ENCODE measurements at places on chromosomes 7 and 10.

- DNase-seq, result peak; percentile 10
These were observed 652 bp upstream of the VPS26A start for GRCh38 chr10:69123306-69123746.

DNA sequence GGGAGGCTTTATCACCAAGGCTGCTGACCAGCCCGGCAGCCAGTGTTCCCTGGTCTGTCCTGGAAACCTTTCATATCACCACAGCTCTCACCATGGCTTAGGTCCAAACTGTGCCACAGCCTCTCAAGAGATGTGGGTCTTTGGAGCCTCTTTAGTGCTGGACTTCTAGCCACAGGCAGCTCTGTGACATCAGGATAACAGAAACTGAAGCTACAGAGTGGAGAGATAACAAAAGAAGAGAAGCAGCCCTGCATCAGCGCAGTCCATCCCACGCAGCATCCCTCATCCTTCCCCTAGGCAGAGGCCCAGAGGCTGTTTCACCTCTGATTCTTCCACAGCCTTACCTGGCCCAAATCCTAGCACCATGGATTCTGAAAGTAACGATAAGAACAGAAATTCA lies 187.9 kb upstream of the KMT2E start:
- DNase-seq, result no peak

DNA sequence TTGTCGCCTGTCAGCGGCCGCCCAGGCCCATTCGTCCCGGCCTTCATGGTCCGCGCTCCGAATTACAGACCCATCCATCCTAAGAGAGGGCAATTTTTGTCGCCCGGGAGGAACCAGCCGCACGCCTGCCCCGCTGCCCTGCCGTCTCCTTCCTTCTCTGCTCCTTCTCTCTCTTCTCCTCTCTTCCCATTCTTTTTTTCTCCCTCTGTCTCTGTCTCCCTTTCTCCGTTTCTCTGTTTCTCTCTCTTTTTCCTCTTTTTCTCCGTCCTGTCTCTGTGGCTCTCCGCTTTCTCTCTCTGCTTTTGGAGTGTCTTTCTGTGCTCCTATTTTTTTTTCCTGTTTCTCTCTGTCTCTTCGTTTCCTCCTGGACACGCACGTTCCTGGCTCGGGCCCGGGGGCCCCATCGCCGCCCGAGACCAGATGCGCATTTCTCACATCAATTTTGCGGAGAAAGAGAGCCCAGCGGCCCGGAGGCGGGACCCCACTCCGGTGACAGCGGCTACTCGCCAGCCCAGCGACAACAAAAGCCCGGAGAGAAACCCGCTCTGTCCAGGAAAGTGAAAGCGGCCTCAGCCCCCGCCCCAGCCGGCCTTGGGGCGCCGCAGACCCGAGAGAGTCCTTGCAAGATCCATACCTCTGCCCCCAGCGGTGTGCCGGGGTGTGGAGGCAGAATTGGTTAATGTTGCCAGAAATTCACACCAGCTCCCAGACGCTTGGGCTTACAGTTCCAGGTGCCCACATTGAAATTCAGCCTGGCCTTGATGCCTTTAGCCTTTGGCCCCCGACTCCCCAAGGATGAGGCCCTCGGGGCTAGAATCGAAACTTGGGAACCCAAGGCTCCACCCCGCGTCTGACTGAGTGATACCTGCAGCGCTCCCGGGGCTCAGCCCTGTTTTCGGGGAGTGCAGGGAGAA lies 4.1 kb downstream of the LBX1 start:
- no peak for DNase-seq

- no peak for DNase-seq
These were observed 131.3 kb downstream of the FANK1 start for GRCh38 chr10:126027692-126028091.

- no peak for DNase-seq
These were observed 24.7 kb downstream of the DAGLB start for GRCh38 chr7:6422926-6423632.

GRCh38 chr10:112532189-112532588 lies 85.2 kb downstream of the VTI1A start:
- DNase-seq, result peak; percentile 36

- DNase-seq, result no peak
These were observed 94.9 kb downstream of the GFRA1 start for GRCh38 chr10:116178086-116178605.

DNA sequence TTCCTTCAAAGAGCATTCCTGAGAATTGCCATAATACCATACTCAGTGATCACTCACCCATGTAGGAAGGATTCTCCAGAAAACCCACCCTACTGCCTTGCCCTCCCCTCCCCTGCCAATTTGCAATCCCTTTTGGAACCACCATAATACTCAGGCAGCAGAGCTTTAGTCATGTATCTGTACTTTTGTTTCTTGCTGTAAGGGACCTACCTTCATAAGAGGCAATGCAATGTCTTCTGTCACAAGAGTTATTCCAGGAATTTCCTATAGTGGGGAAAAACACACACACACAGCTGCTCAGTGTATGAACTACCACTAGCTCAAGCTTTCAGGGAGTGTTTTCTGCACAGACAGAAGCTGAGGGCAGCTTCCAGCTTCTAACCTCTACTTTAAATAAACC lies 67.0 kb downstream of the GSAP start:
- DNase-seq, result no peak

GRCh38 chr7:18421297-18422002 lies 74.1 kb upstream of the HDAC9 start:
- DNase-seq, result no peak

- no peak for DNase-seq
These were observed 39.2 kb upstream of the JCAD start for GRCh38 chr10:30098629-30099028.

- no peak for DNase-seq
These were observed 2.9 kb downstream of the ANKRD1 start for GRCh38 chr10:90917968-90918318.

DNA sequence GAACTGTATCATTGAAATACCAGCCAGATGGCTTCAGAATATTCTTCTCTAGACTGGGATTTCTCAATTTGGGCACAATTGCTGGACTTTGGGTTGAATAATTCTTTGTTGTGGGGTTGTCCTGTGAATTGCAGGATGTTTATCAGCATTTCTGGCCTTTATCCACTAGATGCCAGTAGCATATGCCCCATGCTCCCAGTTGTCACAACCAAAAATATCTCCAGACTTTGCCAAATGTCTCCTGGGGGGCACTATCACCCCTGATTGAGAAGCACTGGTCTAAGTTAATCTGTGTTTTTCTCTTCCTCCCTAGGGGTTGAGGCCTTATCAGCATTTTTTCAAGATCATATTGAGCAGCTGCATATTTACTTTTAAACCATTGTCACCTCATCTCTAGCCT lies 204.9 kb upstream of the SP8 start:
- DNase-seq, result no peak

- DNase-seq, result no peak
These were observed 123.9 kb downstream of the C1GALT1 start for GRCh38 chr7:7306231-7306630.

GRCh38 chr10:71520042-71520441 lies 123.3 kb downstream of the CDH23 start:
- no peak for DNase-seq

DNA sequence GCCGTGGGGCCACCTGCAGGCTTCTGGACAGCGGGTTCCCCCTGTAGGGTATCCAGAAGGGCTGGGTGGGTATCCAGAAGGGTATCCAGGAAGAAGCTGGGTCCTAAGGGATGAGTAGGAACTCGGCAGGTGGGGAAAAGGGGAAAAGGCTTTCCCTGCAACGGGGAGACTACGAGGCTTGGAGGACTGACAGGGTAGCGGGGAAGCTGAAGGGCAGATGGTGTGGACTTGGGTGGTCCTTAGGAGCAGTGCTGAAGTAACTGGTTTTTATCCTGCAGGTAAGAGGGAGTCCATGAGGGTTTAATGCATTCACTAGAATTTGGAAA lies 525 bp downstream of the UBE2D4 start:
- DNase-seq, result no peak

DNA sequence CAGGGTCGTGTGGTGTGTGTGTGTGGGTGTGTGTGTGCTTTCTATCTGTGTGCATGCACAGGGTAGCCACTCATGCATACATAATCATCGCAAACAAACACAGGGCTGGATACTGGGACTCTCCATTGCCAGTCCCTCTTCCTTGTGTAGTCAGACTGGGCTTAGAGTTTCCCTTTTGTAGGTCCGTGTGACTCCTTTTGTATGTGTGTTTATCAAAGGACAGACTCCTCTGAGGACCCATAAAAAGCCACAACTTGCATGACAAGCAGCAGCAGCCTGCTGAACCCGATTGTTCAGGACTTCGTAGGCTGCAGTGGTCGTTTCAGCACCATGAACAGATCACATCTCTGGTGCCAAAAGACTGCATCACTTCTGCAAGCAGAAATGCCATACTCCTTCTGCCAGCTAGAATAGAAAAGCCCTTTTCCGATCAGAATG lies 895 bp downstream of the VSTM2A start:
- DNase-seq, result no peak

DNA sequence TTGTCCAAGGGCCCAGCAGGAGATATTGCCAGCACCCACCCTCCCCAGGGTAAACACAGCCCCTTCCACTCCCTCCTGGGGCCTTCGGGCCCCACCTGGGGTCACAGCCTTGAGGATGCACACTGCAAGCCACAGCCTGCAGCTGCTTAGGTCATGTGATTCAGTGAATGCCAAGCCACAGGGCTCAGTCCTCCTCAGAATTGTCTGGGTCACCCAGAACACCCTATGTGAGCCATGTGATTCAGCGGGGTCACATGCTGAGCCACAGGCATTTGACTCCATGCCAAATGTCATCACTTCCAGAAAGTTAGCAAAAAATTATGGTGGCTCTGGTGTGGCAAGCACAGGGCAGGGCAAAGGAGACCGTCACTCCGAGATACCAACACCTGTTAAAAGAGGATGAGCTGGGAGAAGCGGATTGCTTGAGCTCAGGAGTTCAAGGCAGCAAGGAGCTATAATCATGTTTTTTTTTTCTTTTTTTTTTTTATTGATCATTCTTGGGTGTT lies 17.2 kb upstream of the PSAP start:
- no peak for DNase-seq

GRCh38 chr7:142434666-142435167 lies 176.9 kb upstream of the PRSS58 start:
- DNase-seq, result no peak

- DNase-seq, result no peak
These were observed 178.0 kb downstream of the SRPK2 start for GRCh38 chr7:105210721-105211205.

GRCh38 chr10:51389415-51390321 lies 309.7 kb downstream of the CSTF2T start:
- DNase-seq, result peak; percentile 19

DNA sequence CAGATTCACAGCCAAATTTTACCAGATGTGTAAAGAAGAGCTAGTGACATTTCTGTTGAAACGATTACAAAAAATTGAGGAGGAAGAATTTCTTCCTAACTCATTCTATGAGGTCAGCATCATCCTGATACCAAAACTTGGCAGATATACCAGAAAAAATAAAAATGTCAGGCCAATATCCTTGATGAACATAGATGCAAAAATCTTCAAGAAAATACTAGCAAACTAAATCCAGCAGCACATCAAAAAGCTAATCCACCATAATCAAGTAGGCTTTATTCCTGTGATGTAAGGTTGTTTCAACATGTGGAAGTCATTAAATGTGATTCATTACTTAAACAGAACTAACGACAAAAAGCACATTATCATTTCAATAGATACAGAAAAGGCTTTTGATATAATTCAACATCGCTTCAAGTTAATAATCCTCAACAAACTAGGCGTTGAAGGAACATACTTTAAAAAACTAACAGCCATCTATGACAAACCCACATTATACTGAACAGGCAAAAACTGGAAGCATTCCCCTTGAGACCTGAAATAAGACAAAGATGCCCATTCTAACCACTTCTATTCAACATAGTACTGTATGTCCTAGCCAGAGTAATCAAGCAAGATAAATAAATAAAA lies 807.7 kb upstream of the ZWINT start:
- DNase-seq, result no peak

DNA sequence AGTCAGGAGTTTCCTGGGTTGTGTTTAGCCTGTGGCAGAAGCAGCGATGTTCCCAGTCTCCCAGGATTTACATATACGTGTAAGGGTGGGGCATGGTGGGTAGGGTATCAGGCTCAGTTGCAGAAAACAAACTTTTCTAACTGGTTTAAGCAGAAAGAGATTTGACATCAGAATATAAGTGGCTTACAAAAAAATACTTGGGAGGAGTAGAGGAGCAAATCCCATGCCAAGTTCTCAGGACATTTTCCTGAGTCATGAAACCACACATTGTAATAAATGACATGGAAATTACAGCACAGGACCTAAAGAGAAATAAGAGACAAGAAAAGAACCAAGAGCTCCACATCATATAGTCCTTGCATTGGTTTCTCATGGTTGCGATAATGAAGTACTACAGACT lies 26.2 kb upstream of the FRMD4A start:
- no peak for DNase-seq
